Left kidney (tissue), 8 donors: ENCODE measurements at places on chromosomes 3 and 15.

- no peak for DNase-seq
Measured at GRCh38 chr3:29331035-29331434, 50.2 kb downstream of the RBMS3 start.

- DNase-seq, result no peak
Measured at GRCh38 chr3:31321620-31322019, 211.1 kb upstream of the STT3B start.

DNA sequence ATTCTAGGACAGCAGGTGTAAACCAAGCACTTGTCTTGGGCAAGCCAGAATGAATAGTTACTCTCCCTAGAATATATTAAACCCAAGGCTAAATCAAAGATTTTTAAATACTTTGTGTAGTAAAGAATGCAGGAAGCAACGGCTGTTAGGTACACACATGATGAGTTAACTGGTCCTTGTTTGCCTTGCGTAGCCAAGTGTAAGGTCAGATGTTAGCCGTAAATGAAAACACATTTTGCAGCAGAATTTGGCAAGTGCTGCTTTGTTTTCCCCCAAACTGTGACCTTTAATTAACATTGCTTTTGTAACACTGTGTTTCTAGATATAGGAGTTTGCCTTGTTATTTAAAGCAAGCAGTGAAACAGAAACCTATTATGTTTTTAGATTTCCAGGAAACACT lies 368.7 kb downstream of the IL5RA start:
- no peak for DNase-seq

DNA sequence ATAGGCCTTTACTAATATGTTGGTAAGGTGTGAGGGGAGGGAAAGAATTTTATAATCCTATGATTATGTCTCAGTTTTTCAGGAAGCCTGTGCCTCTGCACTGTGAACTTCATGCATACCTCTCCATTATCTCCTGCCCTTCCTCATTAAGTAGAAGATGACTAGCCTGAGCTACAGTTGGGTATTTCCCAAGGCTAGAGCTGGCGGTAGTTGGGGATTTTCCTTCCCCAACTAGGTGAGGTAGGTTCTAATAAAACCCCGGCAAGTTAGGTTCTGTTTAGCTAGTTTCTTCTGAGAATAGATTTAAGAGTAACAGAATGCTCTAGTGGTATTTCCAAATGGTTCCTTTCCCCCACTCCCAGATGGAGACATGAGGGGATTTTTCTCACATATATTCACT lies 414.5 kb downstream of the GRM7 start:
- no peak for DNase-seq

DNA sequence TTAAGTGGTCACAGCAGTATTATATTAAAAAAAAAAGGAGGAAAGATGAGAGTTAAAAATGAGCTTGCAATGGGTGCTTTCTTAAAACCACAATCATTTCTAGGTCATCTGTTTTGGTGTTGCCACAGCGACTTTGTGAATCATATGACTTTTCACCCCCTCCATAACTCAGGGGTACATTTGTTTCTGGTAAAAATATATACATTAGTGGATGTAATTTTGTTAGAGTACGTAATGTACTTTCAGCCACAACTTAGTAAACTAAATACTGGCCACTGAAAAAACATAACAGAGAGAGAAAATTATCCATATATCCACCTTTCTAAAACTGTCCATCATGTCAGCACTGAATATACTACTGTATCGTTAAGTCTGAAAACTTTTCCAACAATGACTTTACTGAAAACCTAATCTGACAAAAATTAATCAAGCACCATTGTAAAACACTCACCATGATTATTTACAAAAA lies 3.4 kb downstream of the ANKRD28 start:
- no peak for DNase-seq

GRCh38 chr15:43118286-43118685 lies 12.4 kb upstream of the UBR1 start:
- DNase-seq, result no peak

- DNase-seq, result no peak
Measured at GRCh38 chr15:77071305-77072223, 655 bp upstream of the TSPAN3 start.

GRCh38 chr3:17980863-17981262 lies 238.4 kb upstream of the TBC1D5 start:
- DNase-seq, result no peak

- DNase-seq, result no peak
Measured at GRCh38 chr3:116306720-116307119, 138.6 kb downstream of the LSAMP start.

- DNase-seq, result no peak
Measured at GRCh38 chr3:115227461-115227860, 80.4 kb upstream of the ZBTB20 start.

GRCh38 chr3:155391104-155391503 lies 97.6 kb upstream of the STRIT1 start:
- no peak for DNase-seq

DNA sequence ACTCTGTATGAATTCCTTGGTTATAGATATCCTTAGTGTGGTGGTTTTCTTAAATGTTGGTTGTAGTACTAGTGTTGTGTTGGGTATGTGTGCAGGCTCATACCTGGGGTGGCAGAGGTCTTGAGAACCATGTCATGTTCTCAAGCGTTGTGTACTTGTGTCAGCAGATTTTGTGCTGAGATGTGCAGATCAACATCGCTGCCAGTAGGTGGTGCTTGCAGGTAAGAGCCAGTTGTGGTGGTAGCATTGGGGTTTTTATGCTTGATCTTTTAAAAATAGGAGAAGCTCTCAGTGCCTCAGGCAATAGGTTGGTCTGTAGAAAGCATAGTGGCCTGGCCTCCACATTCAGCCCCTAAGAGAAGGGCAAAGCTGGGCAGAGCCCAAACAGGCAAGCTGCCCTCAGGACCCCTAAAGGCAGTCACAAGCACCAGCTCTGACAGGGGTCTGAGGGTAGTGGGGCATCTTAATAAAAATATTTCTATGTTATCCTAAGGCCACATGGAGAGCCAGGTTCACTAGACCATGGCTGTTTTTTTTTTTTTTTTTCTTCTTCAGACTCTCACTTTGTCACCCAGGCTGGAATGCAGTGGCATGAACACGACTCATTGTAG lies 164.0 kb downstream of the IL20RB start:
- DNase-seq, result peak; percentile 33

- DNase-seq, result no peak
Measured at GRCh38 chr15:41416128-41416741, 660 bp upstream of the RTF1 start.

DNA sequence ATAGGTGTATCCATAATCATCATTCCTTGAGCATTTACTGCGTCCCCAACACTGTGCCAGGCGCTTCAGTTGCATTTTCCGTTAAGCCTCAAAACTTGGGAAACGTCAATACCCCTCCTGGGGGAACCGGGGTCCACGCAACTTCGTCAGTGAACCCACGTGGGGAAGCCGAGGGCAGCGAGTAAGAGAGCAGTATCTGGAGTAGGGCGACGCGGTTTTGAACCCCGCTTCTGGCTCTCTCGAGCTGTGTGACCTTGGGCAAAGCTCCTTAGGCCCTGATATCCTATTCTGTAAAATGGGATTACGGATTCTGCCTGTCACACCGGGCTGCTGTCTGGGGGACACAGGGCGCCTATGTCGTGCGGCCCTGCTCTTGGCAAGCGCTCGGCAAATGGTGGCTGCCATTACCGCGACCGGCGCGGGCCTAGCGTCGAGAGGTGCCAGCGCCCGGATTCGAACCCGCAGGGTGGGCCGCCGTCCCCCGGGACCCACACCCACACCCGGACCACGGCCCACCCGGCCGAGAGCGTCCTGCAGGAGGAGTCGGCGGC lies 590 bp downstream of the POLG start:
- DNase-seq, result no peak

GRCh38 chr3:109021556-109021955 lies 67.9 kb upstream of the GUCA1C start:
- DNase-seq, result no peak

DNA sequence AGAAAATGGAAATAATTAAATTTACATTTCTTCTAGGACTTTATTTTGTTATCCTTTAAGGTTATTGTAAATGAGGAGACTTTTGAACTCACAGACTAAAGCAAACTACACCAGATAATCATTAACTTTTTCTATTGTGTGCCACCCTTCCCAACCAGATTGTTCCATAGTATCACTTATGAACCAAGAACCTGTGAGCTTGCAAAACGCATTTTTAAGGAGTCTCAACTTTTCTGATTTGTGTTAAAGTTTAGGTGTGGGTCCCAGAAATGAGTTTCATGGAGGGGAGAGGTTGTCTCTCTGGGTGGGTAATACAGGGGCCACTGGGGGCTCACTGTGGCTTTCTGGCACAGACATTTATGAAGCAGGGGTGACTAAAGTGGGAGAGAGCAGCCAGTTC lies 75.7 kb downstream of the IGF1R start:
- DNase-seq, result no peak

GRCh38 chr3:141876891-141877621 lies 613 bp downstream of the ATP1B3 start:
- no peak for DNase-seq

DNA sequence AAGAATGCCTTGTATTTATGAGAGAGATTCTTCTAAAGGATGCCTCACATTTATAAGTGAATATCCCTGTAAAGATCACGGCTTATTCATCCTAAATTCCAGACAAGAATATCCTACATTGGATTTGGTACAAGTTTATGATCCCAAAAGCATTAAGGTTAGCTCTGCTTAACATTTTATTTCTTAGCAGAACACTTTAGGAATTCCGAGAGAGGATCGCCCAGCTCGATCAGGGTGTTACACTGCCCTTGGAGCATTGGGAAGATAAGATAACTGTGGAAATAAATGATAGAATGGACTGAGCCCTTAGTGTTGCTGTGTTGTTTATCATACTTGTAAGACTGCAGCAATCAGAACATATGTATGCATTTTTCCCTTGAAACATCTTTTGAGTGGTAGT lies 223.0 kb upstream of the CDIN1 start:
- DNase-seq, result no peak

GRCh38 chr3:2659896-2660295 lies 450.3 kb downstream of the IL5RA start:
- DNase-seq, result no peak

- peak; percentile 64 for DNase-seq
Measured at GRCh38 chr3:48015431-48016180, 610 bp downstream of the MAP4 start.

GRCh38 chr3:58404396-58404795 lies 29.2 kb downstream of the PDHB start:
- no peak for DNase-seq

DNA sequence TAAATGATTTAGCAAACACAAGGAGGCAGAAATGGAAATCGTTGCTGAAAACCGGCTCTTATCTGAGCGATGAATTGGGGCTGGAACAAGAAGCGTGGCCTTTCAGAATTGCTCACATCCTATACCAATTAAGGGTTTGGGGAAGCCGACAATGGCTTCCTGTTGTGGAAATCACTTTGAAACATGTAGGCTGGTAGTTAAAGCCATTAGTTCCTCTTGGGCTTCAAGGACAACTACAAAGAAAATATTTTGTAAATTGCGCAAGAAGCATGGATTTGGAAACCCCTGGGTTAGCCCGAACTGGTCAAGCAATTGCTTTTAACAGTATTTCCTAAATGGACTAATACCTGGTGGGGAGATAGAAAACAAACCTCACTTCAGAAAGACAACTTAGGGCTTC lies 182.4 kb downstream of the ADAMTS9 start:
- DNase-seq, result no peak

DNA sequence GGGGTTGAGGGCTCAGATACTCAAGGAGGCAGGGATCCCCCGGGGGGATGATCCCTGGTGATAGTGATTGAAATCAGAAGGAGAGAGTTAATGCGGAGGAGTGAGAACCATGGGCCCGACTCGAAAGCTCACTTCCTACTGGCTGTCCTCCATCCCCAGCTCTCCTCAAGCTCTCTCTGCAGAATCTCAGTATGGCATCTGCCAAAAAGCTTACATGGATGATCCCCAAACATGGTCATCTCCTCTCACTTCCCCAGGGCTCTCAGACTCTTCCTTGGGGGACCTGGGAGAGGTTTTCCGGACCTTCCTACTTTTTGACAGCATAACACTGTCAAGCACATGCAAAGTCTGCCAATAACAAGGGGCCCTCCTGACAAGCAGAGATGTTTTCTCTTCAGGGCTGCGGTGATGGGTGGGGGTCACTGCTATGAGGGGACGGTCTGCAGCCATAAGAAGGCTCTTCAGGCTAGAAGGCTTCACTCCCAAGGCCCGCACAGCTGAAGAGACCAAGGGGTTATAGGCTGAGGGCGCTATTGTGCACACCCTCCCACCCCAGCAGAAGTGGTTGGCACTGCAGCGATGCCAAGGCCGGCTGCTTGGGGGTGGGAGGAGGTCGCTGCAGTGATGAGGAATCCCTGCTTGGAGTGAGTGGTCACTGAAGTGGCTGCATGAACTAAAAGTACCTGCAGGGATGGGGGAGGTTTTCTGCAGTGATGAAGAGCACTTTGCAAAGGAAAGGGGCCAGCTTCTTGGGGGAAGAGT lies 828 bp upstream of the VWA5B2 start:
- no peak for DNase-seq

DNA sequence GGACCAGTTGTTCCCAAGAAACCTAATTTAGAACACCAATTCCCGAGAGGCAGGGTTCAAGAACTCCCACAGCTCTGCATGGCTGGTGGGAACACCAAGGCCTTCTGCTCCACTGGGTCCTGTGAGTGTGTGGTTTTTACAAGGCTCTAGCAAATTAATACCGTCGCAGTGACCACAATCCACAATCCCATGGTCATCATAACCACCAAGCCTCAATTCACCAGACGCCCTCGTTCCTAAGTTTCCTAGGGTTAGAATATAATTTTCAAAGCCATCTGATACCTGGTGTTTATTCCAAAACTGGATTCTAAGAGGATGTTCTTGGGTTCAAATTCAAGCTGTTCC lies 114.9 kb upstream of the RPL32 start:
- DNase-seq, result no peak

- no peak for DNase-seq
Measured at GRCh38 chr15:99729920-99730319, 3.3 kb downstream of the LYSMD4 start.

- no peak for DNase-seq
Measured at GRCh38 chr15:64263567-64263966, 92.4 kb downstream of the CSNK1G1 start.

DNA sequence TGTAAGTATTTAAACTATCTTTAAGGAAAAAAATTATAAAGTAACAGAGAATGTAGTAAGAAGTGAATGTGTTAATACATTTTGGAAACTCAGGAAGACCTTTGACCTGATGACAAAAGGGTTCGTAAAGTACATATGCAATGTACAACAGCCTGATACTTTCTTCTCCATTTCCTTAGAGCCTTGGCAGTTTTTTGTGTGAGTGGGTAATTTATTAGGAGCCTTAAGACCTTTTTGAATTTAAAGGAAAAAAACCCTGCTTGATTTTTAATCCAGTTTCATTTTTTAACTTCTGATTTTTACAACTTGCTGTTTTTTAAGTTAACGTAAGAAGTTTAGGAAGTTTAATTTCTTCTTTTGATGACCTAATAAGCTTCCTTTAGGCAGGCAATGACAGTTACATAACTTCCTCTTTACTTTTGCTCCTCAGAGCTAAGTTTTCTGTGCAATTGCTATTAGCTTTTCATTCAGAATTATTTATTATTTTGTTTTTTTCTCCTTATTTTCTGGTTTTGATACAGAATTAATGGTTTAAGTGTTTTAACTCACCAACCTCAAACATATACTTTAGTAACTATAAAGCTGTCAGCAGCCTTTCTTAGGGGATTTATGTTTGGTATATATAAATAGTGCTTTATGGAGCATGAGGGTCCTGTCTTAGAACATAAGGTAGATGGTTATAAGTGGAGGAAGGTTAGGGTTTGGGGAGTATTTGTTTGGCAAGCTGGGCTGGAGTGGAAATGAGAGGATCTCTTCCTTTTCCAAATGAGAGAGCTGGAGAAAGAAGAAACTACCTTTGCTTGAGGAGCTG lies 35.2 kb downstream of the ARMC8 start:
- DNase-seq, result peak; percentile 13
